ENCODE measurements at places on chromosomes 3 and 15. TPM values are rescaled to one million over a fixed set of nuclear protein-coding genes. Genes with fewer than 3 reads are reported as not detected.

The LARP6 gene
- total RNA-seq, result not detected

The WDR93 gene
- not detected for total RNA-seq

The FGF7 gene
- total RNA-seq, result not detected

The SLC6A11 gene
- total RNA-seq, result not detected

The PROS1 gene
- 1.3 TPM for total RNA-seq

The PLCB2 gene
- total RNA-seq, result 8.7 TPM

The DNAH12 gene
- total RNA-seq, result 0.43 TPM

GRCh38 chr3:30597131-30597768 lies 9.2 kb upstream of the TGFBR2 start:
- no peak overlapping the region for H3K27ac ChIP-seq
- DNase-seq, result no peak
- H3K27me3 ChIP-seq, result no peaks in the 10 kb centered on the region
- no peaks in the 10 kb centered on the region for H3K4me1 ChIP-seq
- no peaks in the 10 kb centered on the region for H3K36me3 ChIP-seq

DNA sequence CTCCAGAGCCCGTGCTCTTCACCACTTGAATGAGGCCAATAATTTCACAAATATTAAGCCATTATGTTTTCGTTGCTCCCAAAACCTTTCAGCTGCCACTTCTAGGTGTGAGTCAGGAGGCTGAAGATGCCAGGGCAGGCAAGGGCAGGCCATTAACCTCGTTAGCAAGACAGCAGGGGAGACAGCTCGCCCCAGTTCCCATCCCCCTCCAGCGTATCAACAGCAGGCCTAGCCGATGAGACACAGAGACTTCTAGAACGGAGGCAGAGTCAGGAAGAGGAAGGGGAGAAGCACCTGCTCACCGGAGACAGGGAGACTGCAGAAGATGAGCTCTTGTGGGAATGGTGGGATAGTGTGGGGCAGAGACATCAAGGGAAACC lies 28.0 kb upstream of the PLA2G4E start:
- no peak for DNase-seq
- peaks cover 8% of the 10 kb centered on the region for H3K4me1 ChIP-seq
- no peak overlapping the region for H3K27ac ChIP-seq
- H3K36me3 ChIP-seq, result no peaks in the 10 kb centered on the region

DNA sequence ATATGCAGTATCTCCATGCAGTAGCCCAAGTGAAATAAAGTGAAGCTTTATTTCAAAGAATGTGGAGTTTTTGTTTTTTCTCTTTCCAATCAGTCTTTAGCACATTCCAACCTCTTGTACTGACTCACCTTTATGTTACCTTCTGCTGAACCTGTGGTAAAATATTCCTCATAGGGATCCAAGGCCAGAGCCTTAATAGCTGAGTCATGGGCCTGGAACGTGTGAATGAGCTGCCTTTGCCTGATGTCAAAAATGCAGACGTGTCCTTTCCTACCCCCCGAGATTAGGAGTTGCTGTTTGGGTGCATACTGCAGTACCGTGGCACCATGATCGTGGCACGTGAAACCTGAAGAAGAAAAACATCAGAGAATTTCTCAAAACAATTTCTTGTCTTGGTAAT lies 108.5 kb downstream of the GLDN start:
- no peaks in the 10 kb centered on the region for H3K27me3 ChIP-seq
- H3K4me3 ChIP-seq, result no peak overlapping the region
- H3K36me3 ChIP-seq, result no peaks in the 10 kb centered on the region
- no peak overlapping the region for H3K27ac ChIP-seq

DNA sequence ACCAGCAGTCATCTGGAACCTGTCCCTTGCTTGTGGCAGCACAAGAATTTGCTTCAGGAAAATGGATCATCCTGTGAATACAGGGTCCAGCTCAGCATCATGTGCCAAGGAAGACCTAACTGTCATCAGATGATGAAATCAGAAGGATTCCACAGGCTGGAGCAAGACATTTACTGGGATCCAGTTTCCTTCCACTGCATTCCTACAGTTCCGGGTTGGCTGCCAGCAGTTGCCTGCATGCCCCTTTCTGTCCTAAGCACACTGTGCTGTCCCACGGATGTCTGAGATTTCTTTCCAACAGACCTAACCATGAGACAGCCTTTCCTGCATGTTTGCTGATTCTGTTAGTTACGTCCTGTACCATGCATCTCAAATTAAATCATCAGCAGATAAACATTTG lies 140.7 kb downstream of the IMPG2 start:
- no peak for DNase-seq
- H3K27me3 ChIP-seq, result no peaks in the 10 kb centered on the region
- no peaks in the 10 kb centered on the region for H3K4me1 ChIP-seq
- H3K4me3 ChIP-seq, result no peak overlapping the region

- DNase-seq, result no peak
- no peak overlapping the region for H3K4me3 ChIP-seq
- no peaks in the 10 kb centered on the region for H3K36me3 ChIP-seq
- H3K27me3 ChIP-seq, result no peaks in the 10 kb centered on the region
Measured at GRCh38 chr3:25427563-25427941, 511 bp upstream of the RARB start.

GRCh38 chr3:112653881-112654300 lies 12.9 kb upstream of the CCDC80 start:
- H3K36me3 ChIP-seq, result no peaks in the 10 kb centered on the region
- 0 out of 2 replicates have a peak, but pooled peaks cover 3% of the 10 kb centered on the region for H3K27me3 ChIP-seq
- DNase-seq, result no peak
- no peak overlapping the region for H3K27ac ChIP-seq

- H3K36me3 ChIP-seq, result no peaks in the 10 kb centered on the region
- no peaks in the 10 kb centered on the region for H3K4me1 ChIP-seq
- no peak overlapping the region for H3K27ac ChIP-seq
- no peak for DNase-seq
- no peak overlapping the region for H3K4me3 ChIP-seq
Measured at GRCh38 chr3:137464341-137464740, 299.8 kb upstream of the SOX14 start.

DNA sequence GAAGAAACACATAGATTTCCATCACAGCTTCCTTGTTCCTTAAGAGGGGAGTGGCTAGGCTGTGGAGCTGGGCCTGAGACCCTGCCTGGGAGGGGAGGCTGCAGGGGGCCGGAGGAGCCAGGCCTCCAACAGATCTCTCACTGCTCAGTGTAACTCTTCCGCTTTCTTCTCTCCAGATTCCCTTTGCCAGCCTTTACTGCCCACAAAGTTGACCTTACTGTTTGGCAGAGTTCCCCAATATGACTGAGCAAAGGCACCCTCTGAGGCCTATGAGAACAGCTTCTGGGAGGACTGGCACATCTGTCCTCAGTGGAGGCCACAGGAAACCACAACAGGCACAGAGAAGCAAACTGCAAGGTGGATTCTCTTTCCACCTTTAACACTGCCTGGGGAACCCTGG lies 38.1 kb downstream of the SLCO2A1 start:
- no peaks in the 10 kb centered on the region for H3K36me3 ChIP-seq
- DNase-seq, result no peak
- H3K27me3 ChIP-seq, result no peaks in the 10 kb centered on the region
- no peak overlapping the region for H3K4me3 ChIP-seq
- H3K27ac ChIP-seq, result no peak overlapping the region

DNA sequence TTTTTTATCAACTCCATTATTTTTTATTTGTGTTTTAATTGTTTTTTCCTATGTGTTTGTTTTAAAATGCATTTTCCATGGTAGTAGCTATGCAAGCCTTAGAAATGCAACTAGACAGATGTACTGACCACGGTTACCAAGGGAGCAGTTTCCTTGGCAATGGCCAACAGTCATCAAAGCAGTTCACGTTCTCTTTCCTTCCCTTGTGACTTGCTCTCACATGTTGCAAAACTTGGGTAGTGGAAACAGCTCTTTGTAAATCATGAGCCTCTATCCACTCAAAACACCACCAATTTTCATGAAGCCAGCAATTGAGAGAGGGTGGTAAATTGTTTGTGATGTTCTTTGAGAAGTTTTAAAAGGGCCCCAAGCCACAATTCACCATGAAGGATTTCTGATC lies 499.4 kb upstream of the MDFIC2 start:
- no peak for DNase-seq
- no peaks in the 10 kb centered on the region for H3K27me3 ChIP-seq
- H3K4me1 ChIP-seq, result no peaks in the 10 kb centered on the region
- H3K36me3 ChIP-seq, result no peaks in the 10 kb centered on the region
- H3K4me3 ChIP-seq, result no peak overlapping the region
- H3K27ac ChIP-seq, result no peak overlapping the region
